Activated T-helper 1 cell treated with anti-CD3 and anti-CD28 coated beads, Interleukin-12 subunit alpha, Interleukin-12 subunit beta, Interleukin-2, Interleukin-4 antibody, amounts not matched to agents 30 ng/mL and 10 ng/mL and 1 ng/mL, durations not matched to agents 14 hours and 24 hours and 36 hours (primary cell): ENCODE measurements at places on chromosomes 12 and 14. TPM values are rescaled to one million over a fixed set of nuclear protein-coding genes. Genes with fewer than 3 reads are reported as not detected.

The SERPINA12 gene
- not detected in 2 replicates for total RNA-seq

The CLEC2A gene
- total RNA-seq: not detected in 2 replicates

The LRP1-AS gene
- not detected in 2 replicates for total RNA-seq

- H3K27me3 ChIP-seq: peaks cover 11% of the 10 kb centered on the region
- no peak for DNase-seq
- no peak overlapping the region for H3K27ac ChIP-seq
- H3K36me3 ChIP-seq: no peaks in the 10 kb centered on the region
- no peaks in the 10 kb centered on the region for H3K4me1 ChIP-seq
Observed at GRCh38 chr14:104420990-104421389, 158.6 kb upstream of the C14orf180 start.

- DNase-seq: no peak
- no peaks in the 10 kb centered on the region for H3K36me3 ChIP-seq
- no peaks in the 10 kb centered on the region for H3K4me1 ChIP-seq
- H3K4me3 ChIP-seq: no peak overlapping the region
- H3K27me3 ChIP-seq: no peaks in the 10 kb centered on the region
Observed at GRCh38 chr12:129067491-129067890, 214.2 kb downstream of the GLT1D1 start.

- no peak for DNase-seq
- H3K27me3 ChIP-seq: no peaks in the 10 kb centered on the region
- H3K4me3 ChIP-seq: no peak overlapping the region
- no peak overlapping the region for H3K27ac ChIP-seq
- H3K4me1 ChIP-seq: no peaks in the 10 kb centered on the region
Observed at GRCh38 chr12:18998343-18999261, 130.9 kb upstream of the PLEKHA5 start.

GRCh38 chr14:54985156-54985555 lies 41.7 kb downstream of the WDHD1 start:
- H3K4me1 ChIP-seq: no peaks in the 10 kb centered on the region
- peaks cover 40% of the 10 kb centered on the region for H3K36me3 ChIP-seq
- H3K27me3 ChIP-seq: no peaks in the 10 kb centered on the region

- H3K27me3 ChIP-seq: peaks cover 26% of the 10 kb centered on the region
- H3K4me1 ChIP-seq: peaks cover 6% of the 10 kb centered on the region
- H3K36me3 ChIP-seq: no peaks in the 10 kb centered on the region
- H3K4me3 ChIP-seq: no peak overlapping the region
- no peak for DNase-seq
- no peak overlapping the region for H3K27ac ChIP-seq
Observed at GRCh38 chr12:116513944-116514343, 45.2 kb upstream of the MAP1LC3B2 start.

DNA sequence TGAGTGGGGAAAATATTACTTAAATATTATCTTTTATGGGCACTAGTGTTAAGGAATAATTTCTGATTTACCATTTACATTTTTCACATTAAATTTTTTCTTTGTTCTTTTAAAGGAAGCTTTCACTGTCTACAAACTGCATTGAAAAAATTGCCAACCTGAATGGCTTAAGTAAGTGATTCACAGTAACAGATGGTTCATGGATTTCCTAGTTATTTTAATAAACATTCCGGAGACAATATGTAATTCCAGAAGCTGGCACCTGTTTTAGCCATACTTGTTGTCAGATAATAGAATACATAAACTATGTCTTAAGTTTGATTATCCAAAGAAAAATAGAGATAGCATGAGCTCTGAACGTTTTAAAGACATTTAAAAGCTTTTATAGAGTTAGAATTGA lies 17.1 kb downstream of the DNAL1 start:
- H3K4me1 ChIP-seq: no peaks in the 10 kb centered on the region
- no peak overlapping the region for H3K27ac ChIP-seq
- no peak for DNase-seq
- peaks cover 2% of the 10 kb centered on the region for H3K36me3 ChIP-seq
- no peaks in the 10 kb centered on the region for H3K27me3 ChIP-seq

GRCh38 chr12:121295116-121295745 lies 1.3 kb downstream of the CAMKK2 start:
- H3K27ac ChIP-seq: peak overlapping the region; percentile 84
- H3K27me3 ChIP-seq: no peaks in the 10 kb centered on the region
- no peak for DNase-seq
- H3K36me3 ChIP-seq: peaks cover 10% of the 10 kb centered on the region
